ENCODE measurements at places on chromosomes 2 and 18.

- no peak for DNase-seq
Observed at GRCh38 chr2:169086893-169087467, 17.6 kb downstream of the DHRS9 start.

DNA sequence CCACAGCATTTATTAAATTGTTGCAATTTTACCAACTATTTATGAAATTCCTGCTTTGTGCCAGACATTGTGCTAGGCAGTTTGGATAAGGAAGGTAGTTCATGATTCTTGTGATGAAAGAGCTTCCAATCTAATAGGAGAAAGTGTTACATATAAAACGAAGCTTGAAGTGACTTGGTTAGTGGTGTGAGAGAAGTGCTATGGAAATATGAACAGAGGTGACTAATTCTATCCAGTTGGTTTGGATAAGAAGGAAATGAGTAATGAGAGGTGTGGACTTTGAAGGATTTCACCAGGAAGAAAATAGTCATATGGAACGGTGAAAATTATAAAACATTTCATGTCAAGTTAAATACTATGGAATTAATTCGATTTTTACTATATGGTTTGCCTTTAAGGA, 48.6 kb downstream of the EML6 start:
- no peak for DNase-seq

- no peak for DNase-seq
Observed at GRCh38 chr2:172296267-172297046, 130.9 kb upstream of the ITGA6 start.

- DNase-seq: no peak
Observed at GRCh38 chr2:26685341-26685740, 7.2 kb upstream of the KCNK3 start.

- no peak for DNase-seq
Observed at GRCh38 chr2:126539101-126539500, 116.9 kb upstream of the GYPC start.

- DNase-seq: no peak
Observed at GRCh38 chr2:26522325-26522724, 44.4 kb upstream of the OTOF start.

GRCh38 chr2:194602750-194603149, 1054.3 kb upstream of the SLC39A10 start:
- no peak for DNase-seq

DNA sequence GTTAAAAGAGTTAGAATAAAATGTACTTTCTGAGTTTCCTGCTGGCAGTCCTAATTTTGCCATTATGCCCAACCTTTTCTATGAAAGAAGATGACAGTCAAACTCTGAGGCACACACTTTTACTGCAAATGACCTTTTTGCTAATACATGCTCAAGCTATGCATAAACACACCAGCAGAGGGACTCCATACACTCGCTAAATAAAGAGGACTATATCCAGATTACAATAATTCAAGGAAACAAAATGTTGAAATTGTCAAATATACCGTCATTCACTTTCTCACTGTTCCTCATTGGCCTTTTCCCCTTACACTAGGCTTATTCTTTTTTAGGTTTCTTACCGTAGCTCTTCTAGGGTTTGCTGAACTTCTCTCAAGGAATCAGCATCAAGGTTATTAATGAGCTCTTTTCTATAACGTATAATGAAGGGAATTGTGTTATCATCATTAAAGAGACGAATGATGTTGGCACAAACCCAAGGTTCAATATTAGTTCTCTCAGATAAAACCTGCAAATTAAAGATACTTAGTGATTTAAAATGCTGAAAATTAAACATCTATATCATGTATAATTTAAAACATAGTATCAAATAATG, 25.7 kb downstream of the SRBD1 start:
- peak; percentile 5 for DNase-seq

GRCh38 chr2:65165558-65165957, 35.7 kb upstream of the RAB1A start:
- DNase-seq: no peak

DNA sequence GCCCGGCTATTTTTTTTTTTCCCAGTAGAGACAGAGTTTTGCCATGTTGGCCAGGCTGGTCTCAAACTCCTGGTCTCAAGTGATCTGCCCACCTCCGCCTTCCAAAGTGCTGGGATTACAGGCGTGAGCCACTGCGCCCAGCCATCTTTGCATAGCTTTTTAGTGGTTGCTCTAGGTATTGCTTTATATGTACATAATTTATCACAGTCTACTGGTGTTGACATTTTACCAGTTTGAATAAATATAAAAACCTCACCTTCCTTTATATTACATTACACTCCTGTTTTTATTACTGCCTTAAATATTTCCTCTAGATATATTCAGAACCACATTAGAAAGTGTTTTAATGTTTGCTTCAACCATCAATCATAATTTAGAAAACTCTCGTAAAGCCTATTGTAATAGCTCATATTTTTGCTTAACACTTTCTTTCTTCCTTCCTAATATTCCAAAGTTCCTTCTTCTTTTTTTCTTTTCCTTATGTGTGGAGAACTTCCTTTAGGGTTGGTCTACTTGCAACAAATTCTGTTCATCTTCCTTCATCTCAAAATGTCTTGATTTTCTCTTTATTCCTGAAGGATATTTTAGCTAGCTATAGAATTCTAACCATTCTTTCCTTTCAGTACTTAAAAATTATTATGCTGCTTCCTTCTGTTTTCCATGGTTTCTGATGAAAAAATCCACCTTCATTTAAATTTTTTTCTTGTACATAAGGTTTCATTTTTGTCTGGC, 82.2 kb upstream of the DAPL1 start:
- no peak for DNase-seq

DNA sequence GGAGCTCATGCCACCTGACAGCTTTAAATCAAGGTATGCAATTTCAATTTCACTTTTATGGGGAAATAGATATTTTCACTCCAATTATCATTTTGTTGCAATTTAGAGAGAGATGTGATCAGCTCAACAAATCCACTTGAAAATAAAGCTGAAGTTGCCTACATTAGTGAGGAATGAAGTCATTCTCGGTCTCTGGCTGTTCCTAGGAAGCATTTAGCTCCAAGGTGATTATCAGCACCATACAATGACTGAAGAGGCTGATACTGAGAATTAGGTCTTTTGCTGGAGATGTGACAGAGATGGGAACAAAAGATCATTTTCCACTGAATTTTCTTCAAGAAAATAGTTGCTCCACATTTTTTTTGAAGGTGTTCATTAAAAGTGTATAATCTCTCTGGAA, 1303.7 kb downstream of the DPP10 start:
- DNase-seq: no peak

- no peak for DNase-seq
Observed at GRCh38 chr18:3863593-3863992, 413.6 kb downstream of the TGIF1 start.

DNA sequence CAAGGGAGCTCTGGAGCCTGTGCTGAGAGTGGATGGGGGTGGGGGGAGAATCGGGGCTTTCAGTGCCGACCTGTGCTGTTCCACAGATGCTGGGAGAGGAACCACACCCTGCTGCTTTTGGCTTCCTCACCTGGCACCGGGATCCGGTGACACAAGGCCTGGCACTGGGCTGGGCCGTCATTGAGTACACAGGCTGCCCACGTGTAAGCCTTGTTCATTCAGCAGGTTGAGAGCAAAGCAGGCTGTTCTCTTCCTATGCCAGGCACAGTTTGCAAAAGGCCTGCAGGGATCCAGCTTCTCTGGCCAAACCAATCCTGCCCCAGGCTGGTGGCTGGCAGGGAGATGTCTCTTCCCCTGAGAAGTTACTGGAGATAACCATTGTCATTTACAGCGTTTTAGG, 17.1 kb downstream of the TRIB2 start:
- no peak for DNase-seq

DNA sequence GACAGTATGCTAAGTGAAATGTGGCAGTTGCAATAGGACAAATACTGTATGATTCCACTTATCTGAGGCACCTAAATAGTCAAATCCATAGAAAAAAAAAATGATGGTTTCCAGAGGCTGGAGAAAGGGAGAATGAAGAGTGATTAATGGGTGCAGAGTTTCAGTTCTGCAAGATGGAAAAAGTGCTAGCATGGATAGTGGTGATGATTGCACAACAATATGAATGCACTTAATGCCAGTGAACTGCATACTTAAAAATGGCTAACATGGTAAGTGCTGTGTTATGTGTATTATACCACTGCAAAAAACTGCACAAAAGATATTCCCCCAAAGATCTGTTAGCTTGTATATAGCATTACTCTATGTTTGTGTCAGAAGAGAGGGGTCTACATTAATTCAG, 185.4 kb downstream of the INHBB start:
- no peak for DNase-seq

GRCh38 chr2:187982668-187983067, 309.0 kb upstream of the GULP1 start:
- DNase-seq: no peak

GRCh38 chr2:199932312-199932855, 21.3 kb downstream of the C2orf69 start:
- DNase-seq: no peak

DNA sequence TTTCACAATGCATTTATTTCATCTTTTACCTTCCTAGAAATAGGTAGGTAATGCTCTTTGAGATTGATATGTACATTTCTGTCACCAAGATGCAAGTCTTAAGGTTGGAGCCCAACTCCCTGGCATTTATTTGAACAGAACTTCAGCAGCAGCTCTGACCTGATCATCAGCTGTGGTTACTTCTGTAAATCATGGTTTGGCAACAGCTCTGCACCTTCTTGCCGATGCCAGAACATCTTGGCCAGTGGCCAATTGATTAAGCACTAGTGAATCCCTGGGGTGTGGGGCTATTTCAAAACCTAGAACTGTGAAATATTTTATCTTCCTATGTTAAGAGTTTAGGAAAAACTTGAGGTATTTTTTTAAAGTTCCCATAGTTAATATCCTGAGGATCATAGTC, 124.8 kb upstream of the NYAP2 start:
- DNase-seq: no peak

DNA sequence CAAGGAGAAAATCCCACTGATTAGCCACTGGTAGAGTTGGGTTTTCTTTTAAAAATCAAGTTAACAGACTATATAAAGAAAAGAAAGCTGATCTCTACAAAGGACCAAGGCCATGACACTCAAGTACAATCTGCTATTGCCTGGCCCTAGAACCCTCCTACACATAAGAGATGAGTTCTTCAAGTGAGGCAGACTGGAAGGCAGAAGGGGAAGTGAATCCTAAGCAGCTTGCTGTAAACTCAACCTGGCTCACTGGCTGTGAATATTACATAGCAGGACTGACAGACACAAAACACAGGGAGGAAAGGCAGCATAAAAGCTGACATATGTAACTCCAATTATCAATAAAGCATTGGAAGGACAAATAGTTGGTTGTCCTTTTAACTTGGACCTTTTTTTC, 65.4 kb downstream of the TRIP12 start:
- no peak for DNase-seq

- DNase-seq: peak; percentile 60
Observed at GRCh38 chr2:174597345-174598047, at the start of gene WIPF1. WIPF1 (minus strand) TSS chr2:174597804; CDS start chr2:174585573, 12,231 bp downstream.

- no peak for DNase-seq
Observed at GRCh38 chr2:120066800-120067547, 54.1 kb downstream of the EPB41L5 start.

GRCh38 chr2:38750011-38750890, 910 bp downstream of the SRSF7 start:
- DNase-seq: peak; percentile 71

Data from CD4-positive, alpha-beta T cell treated with Interleukin-6 for 4 hours (primary cell).